ENCODE measurements at places on chromosomes 5 and 9.
A peak's percentile ranks its signal among the peaks of the same experiment; 100 is the strongest.

DNA sequence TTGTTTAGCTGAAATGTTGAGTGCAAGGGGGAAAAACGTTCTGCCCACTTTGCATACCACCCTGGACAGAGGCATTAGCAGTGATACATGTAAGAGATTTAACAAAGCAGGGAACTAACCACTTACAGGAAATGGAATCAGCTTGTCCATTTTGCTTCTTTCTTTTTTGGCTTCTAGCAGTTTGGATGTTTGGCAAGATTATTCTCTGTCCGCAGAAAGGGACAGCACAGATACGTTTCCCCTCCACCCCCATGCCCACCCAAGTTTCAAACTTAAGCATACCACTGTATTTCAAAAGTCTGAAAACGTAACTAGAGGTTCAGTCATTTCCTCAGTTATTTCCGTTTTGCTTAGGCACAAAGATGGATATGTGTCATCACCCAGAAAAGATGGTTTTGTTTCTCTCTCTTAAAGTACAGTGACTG, 118.4 kb downstream of the GDNF start:
- peak; percentile 69 for DNase-seq

DNA sequence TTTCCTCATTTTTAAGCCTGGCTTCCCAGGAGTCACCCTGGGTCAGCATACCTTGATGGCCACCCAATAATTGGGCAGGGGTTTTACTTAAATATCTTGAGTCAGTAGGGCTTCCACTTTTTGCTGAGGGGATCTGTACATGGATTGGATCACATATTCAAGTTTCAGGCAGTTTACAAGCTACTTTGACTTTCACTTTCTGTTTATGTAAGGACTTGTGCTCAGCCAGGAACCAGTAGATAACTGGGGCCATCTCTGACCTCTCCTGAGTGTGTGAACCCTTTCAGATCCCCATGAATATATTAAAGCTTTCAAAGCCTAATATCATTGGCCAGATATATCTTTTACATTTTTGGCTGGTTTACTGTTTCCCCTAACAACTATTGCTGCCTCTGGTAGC, 45.1 kb downstream of the SLCO6A1 start:
- peak; percentile 5 for DNase-seq

- DNase-seq, result no peak
These were observed 3.3 kb upstream of the ANXA2R start for GRCh38 chr5:43043400-43043756.

GRCh38 chr5:132480546-132480892, 10.1 kb downstream of the IRF1 start:
- DNase-seq, result no peak

GRCh38 chr5:112413611-112414010, 5.5 kb downstream of the EPB41L4A start:
- DNase-seq, result no peak

DNA sequence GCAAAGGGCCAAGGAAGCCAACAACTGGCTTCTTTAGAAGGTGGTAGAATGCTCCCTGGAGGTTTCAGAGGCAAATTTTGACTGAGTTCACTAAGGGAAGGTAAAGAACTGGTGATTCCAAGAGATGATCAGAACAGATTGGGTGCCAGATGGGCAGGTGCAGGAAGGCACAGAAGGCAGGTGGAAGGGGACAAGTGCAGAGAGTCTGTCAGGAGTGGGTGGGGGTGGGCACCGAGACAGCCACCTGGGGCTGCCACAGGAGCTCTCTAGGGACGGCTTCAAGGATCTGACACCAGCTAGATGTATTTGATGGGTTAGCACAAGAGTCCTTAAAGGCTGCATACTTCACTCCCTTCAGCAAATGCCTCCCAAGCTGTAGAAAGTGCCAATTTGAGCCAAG, 207.3 kb downstream of the PTTG1 start:
- no peak for DNase-seq

- no peak for DNase-seq
These were observed 12.7 kb downstream of the RAB14 start for GRCh38 chr9:121189006-121189405.

GRCh38 chr5:113122053-113122452, 145.5 kb downstream of the DCP2 start:
- DNase-seq, result peak; percentile 8

DNA sequence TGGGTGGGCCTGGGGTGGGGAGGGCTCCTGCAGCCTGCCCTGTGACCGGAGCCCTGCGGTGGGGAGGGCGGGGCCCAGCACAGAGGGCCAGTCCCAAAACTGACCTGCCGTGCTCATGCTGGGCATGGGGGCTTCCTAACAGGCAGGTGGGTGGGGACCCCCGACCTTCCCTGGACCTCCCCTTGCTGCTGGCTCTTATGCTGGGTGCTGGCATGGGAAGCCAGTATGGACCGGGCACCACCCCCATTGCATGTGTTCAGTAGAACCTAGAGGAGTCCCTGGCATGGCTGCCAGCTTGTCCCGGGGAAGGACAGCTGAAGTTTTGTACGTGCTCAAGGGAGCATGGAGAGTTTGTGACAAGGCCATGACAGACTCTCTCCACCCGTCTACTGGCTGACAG, 37.1 kb downstream of the WNK2 start:
- DNase-seq, result no peak

- DNase-seq, result no peak
These were observed 2.1 kb downstream of the RIC1 start for GRCh38 chr9:5631026-5631425.

DNA sequence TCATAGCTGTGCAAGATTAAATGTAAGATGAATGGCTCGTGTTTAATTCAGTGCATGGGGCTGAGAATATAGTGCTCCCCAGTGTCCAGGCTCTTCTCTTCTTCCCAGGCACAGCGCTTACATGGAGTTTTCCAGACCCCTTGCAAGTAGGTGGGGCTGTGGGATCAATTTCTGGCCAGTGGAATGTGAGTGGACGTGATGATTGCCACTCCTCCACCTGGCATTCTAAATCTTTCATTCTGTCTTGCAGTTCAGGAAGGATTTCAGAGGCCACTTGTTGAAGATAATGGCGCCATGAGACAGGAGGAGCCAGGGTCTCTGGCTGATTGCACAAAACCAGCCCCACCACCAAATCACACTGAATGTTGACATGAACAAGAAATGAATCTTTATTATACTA, 7.2 kb upstream of the PIP5K1B start:
- no peak for DNase-seq

GRCh38 chr5:133827011-133827410, 141.4 kb downstream of the C5orf15 start:
- DNase-seq, result no peak

- no peak for DNase-seq
These were observed 9.0 kb downstream of the VAV2 start for GRCh38 chr9:133982971-133983720.

GRCh38 chr9:116096046-116096445, 57.5 kb upstream of the PAPPA start:
- no peak for DNase-seq

- DNase-seq, result no peak
These were observed 39.6 kb upstream of the SAP30L start for GRCh38 chr5:154406231-154406630.

DNA sequence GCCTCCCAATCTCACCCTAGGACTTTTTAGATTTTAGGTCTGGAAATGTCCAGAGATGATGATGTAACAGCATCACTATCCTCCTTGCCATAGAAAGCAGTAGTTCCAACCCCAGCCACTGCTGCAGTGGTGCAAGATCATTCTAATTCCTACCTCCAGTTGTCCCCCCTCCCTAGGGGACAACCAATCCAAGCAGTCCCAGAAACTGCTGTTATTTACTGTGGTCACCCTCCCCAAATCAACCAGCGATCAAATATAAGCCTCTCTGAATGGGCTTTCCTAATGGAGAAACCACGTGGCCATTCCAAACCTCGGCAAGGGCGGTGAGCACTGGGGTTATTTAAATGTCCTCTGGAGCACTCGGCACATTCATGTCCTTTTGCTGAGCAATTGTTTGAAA, 159.8 kb downstream of the SLF1 start:
- DNase-seq, result no peak

DNA sequence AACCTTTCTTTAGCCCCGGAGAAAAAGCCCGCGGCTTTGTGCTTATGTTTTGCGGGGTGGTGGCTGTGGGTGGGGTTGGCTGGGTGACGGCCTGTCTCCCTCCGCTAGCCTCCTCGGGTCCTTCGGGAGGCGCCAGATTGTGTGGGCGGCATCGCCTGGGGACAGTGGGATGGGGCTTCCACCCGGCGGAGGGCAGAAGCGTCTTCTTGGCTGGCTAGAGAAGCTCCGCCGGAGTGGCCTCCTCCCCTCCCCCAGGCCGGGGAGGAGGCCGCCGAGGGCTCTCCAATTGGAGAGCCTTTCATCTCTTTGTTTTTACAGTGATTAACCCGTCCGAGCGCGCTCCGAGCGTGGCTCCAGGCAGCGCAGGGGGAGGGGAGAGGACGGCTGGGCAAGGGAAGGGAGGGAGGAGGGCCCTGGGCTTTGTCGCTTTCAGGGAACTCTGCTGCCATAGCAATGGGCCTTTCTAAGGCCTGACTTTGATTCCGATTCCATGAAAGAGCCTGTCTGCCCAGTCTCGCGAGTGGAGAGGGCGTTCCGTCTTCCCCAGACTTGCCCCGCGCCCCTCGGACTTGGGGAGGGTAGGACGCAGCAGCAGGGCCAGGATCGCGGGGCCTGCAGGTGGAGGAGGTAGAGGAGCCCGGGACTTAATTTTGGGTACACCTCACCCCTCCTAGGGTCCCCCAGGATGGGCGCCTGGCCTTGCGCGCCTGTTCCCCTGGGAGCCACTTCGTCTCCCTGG, 36.7 kb upstream of the TIFAB start:
- peak; percentile 40 for DNase-seq

GRCh38 chr5:126794157-126794828, 17.4 kb downstream of the LMNB1 start:
- DNase-seq, result no peak

- DNase-seq, result peak; percentile 27
These were observed 1.0 kb downstream of the STARD4 start for GRCh38 chr5:111511174-111511830.

- DNase-seq, result no peak
These were observed 147.5 kb downstream of the DAB2IP start for GRCh38 chr9:121798941-121799340.

DNA sequence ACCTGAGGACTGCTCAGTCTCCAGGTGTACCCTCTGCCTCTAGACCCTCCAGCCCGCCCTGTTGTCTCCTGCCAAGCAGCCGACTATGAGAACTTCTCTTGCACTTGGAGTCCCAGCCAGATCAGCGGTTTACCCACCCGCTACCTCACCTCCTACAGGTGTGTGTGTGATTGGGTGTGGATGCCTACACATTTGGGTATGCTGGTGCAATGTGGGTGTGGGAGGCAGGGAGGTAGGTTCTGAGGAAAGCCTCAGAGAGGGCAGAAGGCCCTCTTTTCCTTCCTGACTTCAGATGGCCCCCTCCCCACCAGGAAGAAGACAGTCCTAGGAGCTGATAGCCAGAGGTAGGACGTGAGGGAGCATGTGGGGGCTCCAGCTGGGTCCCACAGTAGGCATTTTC, 5.0 kb downstream of the IL11RA start:
- DNase-seq, result no peak

DNA sequence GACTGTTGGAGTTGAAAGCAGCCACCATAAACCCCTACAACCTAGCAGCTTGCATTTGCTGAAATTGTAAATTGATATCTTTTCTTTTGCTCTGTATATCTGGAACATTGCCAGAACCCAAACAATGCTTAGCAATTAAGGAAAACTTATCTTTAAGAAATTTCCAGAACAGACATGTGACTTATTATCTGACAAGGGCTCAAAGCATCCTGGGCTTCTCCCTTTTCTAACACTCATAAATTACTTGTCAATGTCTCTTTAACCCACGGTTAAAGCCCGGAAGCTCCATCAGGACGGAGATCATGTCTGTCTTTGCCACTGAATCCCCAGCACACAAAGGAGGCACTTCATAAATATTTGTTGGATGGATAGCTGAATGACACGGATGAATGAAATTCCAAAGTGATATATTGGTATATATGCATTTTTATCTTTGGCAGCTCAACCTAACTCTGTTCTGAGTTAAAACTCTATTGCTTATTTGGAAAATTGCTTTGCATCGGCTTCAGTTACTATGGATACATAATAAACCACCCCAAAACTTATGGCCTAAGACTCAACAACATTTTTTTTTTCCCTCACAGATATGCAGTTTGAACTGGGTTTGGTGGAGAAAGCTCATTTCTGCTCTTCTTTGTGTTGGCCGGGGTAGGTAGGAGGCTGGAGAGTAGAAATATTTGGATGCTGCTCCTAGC, 103.1 kb upstream of the CLINT1 start:
- no peak for DNase-seq

DNA sequence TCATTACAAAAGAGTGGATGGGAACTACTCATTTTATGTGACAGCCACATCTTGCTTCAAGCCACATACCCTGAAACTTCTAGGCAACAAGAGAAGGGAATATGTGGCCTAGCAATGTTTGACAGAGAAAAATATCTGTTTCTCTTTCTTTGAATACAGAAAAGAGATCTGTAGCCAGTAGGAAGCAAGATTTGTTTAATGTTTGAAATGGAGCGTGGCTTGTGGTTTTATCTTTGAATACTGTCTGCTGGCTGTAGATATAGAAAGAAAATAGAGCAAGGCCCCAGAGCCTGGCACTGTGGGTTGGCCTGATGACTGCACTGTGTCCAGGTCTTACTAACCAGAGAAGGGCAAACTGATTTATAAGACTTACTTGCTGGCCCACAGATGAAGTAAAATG, 133.8 kb downstream of the ARHGEF28 start:
- no peak for DNase-seq

GRCh38 chr9:76756941-76757673, 7.1 kb upstream of the PCA3 start:
- no peak for DNase-seq

DNA sequence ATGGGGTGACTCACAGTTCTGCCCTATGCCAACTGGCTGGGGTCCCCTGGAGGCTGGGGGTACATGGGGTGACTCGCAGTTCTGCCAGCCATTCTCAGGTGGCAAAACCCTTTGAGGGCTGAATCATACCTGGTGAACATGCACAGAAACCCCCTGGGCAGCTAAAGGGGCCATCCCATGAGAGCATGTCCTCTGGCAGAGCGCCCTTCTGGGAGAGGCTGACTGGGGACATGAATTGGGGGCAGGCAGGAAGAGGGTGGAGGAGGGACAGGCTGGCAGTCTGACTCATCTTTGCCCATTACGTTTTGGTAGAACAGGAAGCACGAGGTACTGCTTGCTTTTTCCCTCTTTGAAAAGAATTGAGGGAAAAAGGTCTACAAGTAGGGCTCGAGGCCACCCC, 16.7 kb downstream of the TRAF1 start:
- DNase-seq, result peak; percentile 63

All from suppressor macrophage treated with lipopolysaccharide for 1 hour (primary cell).